ENCODE measurements at places on chromosomes 6 and 20.

GRCh38 chr20:42364446-42364845 lies 746.3 kb upstream of the CHD6 start:
- no peak for DNase-seq

- DNase-seq: no peak
Observed at GRCh38 chr6:129981598-129981997, 36.8 kb upstream of the L3MBTL3 start.

DNA sequence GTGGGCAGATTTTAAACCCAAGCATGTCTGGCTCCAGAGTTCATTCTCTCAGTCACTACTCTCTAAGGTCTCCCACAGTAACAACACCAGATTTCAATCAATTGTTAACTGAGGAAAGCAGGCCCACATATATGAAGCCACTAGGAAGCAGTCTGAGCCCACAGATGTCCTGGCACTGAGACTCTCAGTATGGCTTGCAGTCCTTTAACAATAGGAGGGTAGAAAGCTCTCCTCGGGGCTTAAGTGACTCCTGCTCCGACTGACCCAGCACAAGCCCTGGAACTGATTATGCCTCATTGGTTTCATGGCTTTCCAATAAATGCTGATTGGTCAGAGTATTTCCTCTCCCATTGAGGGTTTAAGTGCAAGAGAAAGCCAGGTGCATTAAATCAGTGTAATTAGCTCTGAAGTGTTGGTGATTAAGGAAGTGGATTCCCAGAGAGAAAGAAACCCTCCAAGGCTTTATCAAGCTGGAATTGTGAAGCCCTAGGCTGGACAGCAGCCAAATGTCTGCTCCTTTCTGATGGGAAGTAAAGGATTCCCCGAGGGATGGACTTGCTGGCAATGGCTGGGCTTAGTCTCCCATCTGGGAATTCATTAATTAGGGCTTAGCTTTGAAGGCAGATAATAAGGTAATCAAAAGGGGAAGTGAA lies 76.6 kb upstream of the PROKR2 start:
- DNase-seq: no peak

DNA sequence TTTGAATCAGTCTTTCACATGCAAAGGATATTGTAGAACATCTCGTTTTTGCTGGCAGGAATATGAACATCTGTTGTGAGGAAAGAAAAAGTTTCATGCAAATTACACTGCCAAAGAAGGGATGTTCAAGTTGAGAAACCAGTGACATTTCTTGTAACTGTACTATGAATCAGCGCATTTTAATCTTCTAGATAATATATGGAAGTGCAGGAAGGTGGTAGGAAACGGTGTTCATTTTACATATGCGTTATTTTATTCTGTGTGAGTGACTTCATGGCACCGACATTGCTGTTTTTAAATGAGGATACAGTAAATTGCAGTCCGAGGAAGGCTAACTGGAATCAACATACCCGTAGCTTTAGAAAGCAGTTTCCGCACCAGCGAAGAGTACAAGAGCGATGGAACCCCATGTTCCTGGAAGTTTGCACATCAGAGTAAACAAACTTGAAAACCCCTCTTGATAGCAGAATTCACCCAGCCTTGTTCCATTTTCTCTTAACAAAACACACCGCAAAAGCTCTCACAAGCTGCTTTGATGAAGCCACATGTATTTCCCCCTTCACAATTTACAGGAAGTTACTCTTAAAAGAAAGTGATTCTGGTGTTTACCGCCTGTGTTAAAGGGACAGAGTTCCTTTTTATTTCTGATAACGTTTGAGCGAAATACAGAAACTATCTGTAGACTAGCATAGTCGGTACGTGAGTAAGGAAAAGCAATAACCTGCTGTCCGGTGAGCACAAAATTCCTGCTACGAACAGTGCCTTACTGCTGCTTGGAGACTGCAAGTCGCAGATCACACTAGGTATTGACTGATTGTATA lies 11.5 kb downstream of the PRDM1 start:
- no peak for DNase-seq

GRCh38 chr6:56580271-56580670 lies 62.4 kb downstream of the DST start:
- no peak for DNase-seq

DNA sequence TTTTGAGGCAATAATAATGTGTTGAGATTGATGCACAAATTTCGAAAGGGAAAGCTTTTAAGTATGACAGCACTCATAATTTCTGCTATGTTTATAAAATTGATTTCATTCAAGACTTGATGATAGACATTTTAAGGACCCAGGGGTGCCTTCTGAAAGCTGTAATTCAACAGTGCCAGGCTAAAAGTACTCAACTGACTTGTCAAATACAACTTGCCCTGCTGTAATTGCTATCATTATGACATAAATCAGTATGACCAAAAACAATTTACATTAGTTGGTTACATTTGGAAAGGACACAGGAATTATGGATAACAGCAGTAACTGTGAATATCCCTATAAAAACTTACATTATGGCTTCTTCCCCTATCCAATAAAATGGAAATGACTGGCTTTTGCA lies 178.9 kb downstream of the MMUT start:
- DNase-seq: no peak

- no peak for DNase-seq
Observed at GRCh38 chr6:147001621-147002020, 202.6 kb upstream of the STXBP5 start.

GRCh38 chr6:40164345-40164755 lies 230.1 kb upstream of the MOCS1 start:
- DNase-seq: peak; percentile 27

DNA sequence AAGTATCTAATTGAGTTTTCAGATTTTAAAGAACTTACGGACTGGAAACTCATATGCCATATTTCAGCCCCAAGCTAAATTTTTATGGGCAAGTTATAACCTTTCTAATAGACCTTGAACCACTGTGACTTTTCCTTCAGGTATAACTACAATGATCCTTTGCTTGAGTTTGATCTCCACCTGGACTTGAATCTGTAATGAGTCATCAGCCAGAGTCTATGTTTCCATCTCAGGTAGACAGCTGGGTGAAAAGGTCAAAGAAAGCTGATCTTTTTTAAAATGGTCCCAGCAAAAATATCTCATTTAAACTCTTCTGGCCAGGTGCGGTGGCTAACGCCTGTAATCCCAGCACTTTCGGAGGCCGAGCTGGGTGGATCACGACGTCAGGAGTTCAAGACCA lies 88.4 kb upstream of the SGK1 start:
- no peak for DNase-seq

DNA sequence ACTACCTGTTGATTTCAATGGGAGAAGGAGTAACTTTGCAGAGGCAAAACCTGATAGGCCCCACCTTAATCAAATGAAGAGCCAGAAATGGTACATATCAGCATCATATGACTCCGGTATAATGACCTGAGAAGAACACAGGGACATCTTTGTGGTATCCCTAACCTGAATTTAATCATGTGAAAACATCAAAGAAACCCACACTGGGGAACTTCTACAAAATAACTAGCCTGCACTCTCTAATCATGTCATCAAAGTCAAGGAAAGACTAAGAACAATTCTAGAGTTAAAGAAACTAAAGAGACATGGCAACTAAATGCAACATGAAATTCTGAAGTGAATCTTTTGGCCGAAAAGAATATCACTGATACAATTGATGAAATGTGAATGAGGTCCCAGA lies 34.9 kb downstream of the SLC17A4 start:
- DNase-seq: no peak

- no peak for DNase-seq
Observed at GRCh38 chr6:26198722-26199056, 111.5 kb downstream of the HFE start.

GRCh38 chr20:34388000-34388399 lies 24.9 kb downstream of the ITCH start:
- DNase-seq: no peak

- no peak for DNase-seq
Observed at GRCh38 chr20:51411870-51412269, 130.6 kb downstream of the NFATC2 start.
